ENCODE measurements at places on chromosomes 13 and 19. TPM values are rescaled to one million over a fixed set of nuclear protein-coding genes. Genes with fewer than 3 reads are reported as not detected.

The FGF9 gene
- 3.6 TPM for polyA plus RNA-seq

The CLEC17A gene
- 27.0 TPM for polyA plus RNA-seq

The CYP4F3 gene
- polyA plus RNA-seq: not detected

The NLRP13 gene
- polyA plus RNA-seq: not detected

All from IgD-negative memory B cell (primary cell).